B cell (primary cell): ENCODE measurements at places on chromosomes 16 and 17. TPM values are rescaled to one million over a fixed set of nuclear protein-coding genes. Genes with fewer than 3 reads are reported as not detected.

- no peak for DNase-seq
Measured at GRCh38 chr17:55496094-55496881, 15.0 kb downstream of the SMIM36 start.

- no peak for DNase-seq
Measured at GRCh38 chr17:79648181-79648831, 37.5 kb upstream of the RBFOX3 start.

DNA sequence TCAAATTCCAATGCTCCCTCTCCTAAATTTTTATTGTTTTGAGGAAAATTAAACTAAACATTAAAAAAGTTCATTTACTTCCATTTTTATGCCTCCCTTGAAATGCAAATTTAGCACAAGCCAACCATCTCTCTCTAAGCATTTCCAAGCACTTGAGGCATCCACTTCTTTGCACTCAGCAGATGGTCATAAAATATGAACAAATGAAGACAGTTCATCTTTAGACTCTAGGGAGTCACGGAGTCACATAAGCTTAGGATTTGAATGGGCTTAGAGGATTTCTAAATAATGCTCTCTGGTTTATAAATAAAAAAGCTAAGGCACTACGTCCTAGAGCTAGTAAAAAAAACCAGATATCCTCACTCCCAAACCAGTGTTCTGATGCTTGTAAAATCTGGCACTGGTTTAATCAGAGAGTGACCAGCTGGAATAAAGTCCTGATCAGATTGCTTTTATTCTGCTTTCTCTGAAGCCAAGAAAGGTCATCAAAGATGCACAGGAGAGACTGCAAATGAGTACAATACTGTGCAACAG is 204.2 kb downstream of the CA10 start:
- DNase-seq, result no peak

CISD3 gene
- 1.7 and 5.0 TPM in 2 replicates for polyA plus RNA-seq

- no peak for DNase-seq
Measured at GRCh38 chr16:87563714-87564523, 38.4 kb upstream of the JPH3 start.

DNA sequence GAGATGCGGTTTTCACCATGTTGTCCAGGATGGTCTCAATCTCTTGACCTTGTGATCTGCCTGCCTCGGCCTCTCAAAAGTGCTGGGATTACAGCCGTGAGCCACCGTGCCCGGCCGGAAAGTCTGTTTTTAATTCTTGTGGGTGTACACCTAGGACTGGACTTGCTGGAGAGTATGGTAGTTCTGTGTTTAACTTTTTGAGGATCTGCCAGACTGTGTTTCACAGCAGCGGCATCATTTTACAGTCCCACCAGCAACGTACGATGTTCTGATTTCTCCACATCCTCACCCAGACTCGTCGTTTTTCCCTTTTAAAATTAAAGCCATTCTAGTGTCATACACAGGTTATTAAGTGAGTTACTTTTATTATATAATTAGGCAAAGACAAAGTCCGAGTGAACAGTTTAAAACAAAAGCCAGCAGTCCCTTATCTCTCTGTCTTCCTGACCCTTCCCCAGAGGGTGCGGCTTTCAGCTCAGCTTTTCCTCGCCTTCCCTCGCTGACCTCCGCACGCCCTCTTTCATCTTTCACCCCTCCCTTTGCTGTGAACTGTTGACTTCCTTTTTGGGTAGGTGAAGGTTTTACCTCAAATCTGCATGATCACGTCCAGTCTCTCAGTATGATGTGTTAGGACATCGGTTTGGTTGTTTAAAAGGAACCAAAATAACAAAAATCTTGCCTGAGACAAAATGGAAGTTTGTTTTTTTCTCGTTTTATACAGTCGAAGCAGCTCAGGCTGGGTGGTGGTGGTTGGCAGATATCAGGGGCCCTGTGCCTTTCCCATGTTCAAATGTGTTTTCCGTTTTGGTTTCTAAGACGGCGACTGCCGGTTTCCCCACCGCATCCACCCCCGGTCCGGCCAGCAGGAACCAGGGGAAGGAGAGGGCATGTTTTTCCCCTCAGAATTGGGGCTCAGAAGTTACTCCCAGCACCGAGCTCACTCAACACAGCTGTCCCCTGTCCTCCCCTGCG is 18.0 kb downstream of the FAM234A start:
- peak; percentile 40 for DNase-seq

GRCh38 chr17:2904135-2904534 is 107.9 kb downstream of the RAP1GAP2 start:
- DNase-seq, result no peak

DNA sequence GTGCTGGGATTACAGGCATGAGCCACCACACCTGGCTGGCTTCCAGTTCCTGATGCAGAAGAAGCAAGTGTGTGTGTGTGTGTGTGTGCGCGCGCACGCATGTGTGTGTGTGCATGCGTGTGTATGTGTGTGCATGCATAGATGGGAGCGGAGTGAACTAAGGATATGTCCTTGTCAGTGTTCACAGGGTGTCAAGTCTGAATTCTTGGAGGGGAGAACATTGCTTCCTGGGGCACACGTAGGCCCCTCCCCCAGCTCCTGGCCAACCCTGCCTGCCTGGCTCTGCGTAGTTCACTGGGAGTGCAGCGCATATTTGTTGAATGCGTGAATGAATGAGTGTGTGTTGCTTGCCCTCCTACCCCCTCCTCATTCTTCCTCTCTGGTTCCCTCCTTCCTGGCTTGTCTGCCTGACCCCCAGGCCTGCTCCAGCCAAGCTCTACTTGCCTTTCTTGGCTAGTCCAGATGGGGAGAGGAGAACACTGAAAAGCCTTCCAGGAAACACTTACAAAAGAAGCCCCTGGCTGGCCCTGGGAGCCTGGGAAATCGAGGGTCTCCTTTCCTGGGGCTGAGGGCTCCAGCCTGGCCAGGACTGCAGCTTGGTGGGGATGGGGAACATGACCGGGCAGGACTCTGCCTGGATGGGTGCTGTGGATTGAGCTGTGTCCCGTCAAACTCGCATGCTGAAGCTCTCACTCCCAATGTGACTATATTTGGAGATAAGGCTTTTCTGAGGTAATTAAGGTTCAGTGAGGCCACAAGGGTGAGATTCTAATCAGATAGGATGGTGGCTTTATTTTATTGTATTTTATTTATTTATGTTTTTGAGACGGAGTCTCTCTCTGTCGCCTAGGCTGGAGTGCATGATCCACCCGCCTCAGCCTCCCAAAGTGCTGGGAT is 27.9 kb downstream of the IGFBP4 start:
- no peak for DNase-seq

DNA sequence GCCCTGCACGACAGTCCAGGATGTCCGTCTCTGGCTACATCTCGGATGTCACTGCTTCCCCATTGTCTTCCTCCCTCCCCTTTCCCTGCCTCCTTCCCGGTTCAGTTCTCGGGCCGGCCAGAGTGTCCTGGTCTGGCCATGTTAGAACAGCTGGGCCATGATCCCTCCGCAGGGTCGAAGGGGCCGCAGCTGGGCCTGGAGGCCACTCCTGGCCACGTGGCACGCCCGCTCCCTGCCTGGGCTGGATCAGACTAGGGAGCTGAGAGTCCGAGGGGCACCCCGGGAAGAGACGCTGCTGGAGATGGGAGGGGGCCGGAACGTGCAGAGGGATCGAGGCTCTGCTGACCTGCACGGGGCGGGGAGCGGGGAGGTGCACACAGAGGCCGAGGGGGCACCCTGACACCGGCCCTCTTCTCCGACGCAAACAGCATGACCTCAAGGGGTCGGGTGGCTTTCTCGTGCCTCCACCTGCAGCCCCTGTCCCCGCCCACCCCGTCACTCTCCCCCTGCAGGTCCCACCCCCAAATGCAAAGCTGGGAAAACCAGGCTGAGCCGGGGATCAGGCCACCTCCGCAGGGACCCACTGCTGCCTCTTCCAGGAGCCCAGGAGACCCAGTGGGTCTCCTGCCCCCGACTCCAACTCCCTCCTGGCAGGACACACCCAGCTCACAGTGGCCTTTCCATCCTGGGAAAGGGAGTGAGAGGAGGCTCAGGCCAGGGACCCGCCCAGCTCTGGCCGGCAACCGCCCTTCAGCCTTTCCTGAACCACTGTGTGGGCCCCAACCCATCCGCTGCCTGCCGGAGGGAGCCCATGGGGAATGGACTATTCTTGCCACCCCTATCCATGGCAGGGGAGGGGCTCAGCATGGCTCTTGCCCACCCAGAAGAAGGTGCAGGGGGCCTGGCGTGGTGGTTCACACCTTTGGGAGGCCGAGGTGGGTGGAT is 38.5 kb downstream of the CTU2 start:
- DNase-seq, result peak; percentile 32

SLC6A2 gene
- polyA plus RNA-seq, result not detected in 2 replicates

GRCh38 chr16:71244521-71244920 is 14.0 kb upstream of the HYDIN start:
- DNase-seq, result no peak

GRCh38 chr16:10984509-10984908 is 40.1 kb downstream of the CLEC16A start:
- DNase-seq, result no peak

- DNase-seq, result peak; percentile 39
Measured at GRCh38 chr16:70508752-70509151, 14.6 kb downstream of the COG4 start.

ADGRG1 gene
- polyA plus RNA-seq, result 0.61 and 0.98 TPM in 2 replicates

DNA sequence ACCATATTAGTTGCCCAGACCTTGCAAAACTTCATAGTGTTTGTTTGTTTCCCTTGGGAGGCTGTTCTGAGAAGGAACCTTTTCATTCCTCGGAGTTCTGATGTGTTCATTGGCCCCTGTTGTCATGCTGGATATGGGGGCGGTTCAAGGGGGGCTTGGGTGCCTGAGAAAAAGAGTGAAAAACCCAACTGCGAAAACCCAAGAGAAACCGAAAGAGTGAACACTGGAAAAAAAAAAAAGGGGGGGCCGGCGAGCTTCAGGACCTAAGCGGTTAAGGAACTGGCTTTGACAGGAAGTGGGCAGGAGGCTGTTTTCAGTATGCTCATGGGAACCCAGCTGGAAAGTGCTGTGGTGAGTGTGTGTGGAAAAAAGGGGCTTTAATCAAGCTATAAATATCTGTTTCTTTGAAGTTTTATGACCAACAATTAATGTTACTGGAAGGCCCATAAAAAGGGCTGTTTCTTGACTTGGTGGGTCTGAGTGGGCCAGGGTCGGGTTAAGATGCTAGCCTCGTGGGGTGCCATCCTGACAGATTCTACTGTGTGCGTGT is 510.7 kb downstream of the MAF start:
- peak; percentile 37 for DNase-seq

ST6GALNAC2 gene
- 0.25 and 0.58 TPM in 2 replicates for polyA plus RNA-seq
